ENCODE measurements at places on chromosomes 6 and 20.

- DNase-seq, result no peak
Measured at GRCh38 chr6:22149501-22150367, 147.1 kb downstream of the PRL start.

- DNase-seq, result no peak
Measured at GRCh38 chr20:17884307-17885003, 84.1 kb downstream of the SNX5 start.

GRCh38 chr6:128516514-128516898, 3.9 kb downstream of the PTPRK start:
- no peak for DNase-seq

DNA sequence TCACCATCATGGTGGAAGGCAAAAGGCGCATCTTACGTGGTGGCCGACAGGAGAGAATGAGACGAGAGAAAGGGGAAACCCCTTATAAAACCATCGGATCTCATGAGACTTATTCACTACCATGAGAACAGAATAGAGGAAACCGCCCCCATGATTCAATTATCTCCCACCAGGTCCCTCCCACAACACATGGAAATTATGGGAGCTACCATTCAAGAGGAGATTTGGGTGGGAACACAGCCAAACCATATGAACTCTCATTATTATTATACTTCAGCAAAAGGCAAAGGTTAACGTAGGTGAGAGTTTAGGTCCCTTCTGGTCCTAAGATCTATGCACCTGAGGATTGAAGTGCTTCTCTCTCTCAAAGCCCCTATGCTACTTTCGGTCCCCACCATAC, 2.4 kb upstream of the PFDN4 start:
- no peak for DNase-seq

GRCh38 chr6:71476371-71476770, 187.8 kb downstream of the OGFRL1 start:
- DNase-seq, result no peak

DNA sequence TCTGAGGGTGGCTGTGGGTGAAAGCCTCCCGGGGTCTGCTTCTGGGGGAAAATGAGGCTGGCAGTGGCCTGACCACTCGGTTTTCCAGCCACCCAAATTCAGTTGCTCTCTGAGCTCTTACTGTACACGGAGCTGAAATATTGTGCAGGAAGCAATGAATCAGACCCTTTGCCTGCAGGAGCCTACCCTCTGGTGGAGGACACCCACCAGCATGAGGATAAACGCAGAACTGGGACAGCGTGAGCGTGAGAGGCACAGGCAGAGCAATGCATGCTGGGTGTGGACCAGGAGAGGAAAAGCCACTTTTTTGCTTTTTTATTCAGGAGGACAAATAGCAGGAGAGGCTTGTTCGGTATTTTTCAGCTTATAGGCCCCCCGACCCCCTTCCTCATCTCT, 298.0 kb downstream of the QKI start:
- no peak for DNase-seq

- no peak for DNase-seq
Measured at GRCh38 chr20:15742627-15743026, 830.6 kb downstream of the KIF16B start.

GRCh38 chr20:11304795-11305194, 612.9 kb upstream of the BTBD3 start:
- DNase-seq, result no peak

DNA sequence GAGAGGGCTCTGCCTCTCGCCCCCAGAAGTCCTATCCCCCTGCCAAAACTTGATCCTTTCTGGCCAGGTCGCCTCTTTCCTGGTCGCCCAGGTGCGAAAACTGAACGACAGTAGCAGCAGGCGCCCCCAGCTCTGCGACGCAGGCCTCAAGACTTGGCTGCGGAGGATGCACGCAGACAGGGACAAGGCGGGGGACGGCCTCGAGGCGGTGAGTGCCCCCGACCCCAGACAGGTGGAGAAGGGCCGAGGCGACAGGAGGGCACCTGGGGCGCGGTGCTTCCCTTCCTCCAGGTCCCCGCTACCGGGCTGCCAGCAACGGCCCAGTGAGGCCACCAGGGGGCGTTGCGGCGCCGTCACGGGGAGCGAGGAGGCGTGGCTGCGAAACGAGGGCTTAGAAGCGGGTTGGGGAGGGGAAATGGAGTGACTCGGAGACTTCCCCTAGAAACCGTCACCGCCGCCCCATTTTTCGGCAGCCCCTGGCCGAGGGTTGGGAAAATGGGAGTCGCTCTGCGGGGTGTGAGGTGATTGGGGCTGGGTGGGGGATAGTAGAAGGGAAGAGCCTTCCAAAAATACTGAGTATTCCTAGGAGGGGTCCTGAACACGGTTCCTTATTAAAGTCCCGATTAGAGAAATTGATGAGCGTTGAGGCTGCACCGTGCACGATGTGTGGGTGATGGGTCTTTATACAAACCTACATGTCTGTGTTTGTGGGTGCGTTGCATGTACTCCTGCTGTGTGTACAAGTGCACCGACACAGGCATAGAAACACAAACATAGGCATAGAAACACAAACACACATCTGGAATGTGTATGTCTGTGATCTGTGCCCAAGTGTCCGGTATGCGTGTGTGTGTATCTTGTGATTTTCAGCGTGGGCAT, 44.6 kb downstream of the ARHGAP40 start:
- DNase-seq, result peak; percentile 86

GRCh38 chr6:54617730-54618129, 228.8 kb upstream of the FAM83B start:
- DNase-seq, result no peak

DNA sequence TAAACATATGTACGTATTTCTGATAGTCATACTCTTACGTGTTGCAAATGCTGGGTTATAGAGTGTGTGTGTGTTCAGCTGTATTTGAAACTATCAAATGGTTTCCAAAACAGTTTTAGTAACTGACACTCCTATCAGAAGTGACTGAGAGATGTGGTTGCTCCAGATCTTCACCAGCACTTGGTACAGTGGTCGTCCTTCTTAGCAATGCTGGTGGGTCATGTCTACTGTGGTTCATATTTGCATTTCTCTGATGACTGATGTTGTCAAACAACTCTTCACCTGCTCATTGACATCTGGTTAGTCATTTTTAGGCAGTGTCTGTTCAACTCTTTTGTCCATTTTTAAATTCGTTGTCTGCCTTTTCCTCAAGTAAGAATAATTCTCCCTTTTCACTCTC, 259.3 kb downstream of the KIF16B start:
- no peak for DNase-seq

- DNase-seq, result no peak
Measured at GRCh38 chr6:133992992-133993680, 40.1 kb downstream of the TBPL1 start.

GRCh38 chr6:170378502-170378901, 71.9 kb downstream of the FAM120B start:
- no peak for DNase-seq

- no peak for DNase-seq
Measured at GRCh38 chr6:30350524-30350923, 5.6 kb downstream of the RPP21 start.

- DNase-seq, result no peak
Measured at GRCh38 chr6:16967470-16967817, 134.4 kb upstream of the STMND1 start.

- DNase-seq, result peak; percentile 30
Measured at GRCh38 chr20:63553933-63554290, at the start of gene FNDC11. Gene FNDC11 (plus strand): TSS chr20:63554159. CDS start chr20:63555664, 1,505 bp downstream.

GRCh38 chr20:56249244-56249955, 868 bp downstream of the MC3R start:
- no peak for DNase-seq

GRCh38 chr6:156977527-156978291, 200.5 kb downstream of the ARID1B start:
- DNase-seq, result no peak

- DNase-seq, result no peak
Measured at GRCh38 chr6:30798494-30798893, 54.1 kb upstream of the IER3 start.

- DNase-seq, result no peak
Measured at GRCh38 chr6:44892579-44892978, 435.6 kb upstream of the RUNX2 start.

GRCh38 chr6:18422136-18422535, 35.0 kb downstream of the RNF144B start:
- DNase-seq, result no peak

GRCh38 chr6:42021847-42022754, 28.2 kb upstream of the TAF8 start:
- DNase-seq, result peak; percentile 61

GRCh38 chr20:62123450-62124118, 1.3 kb downstream of the LSM14B start:
- no peak for DNase-seq

DNA sequence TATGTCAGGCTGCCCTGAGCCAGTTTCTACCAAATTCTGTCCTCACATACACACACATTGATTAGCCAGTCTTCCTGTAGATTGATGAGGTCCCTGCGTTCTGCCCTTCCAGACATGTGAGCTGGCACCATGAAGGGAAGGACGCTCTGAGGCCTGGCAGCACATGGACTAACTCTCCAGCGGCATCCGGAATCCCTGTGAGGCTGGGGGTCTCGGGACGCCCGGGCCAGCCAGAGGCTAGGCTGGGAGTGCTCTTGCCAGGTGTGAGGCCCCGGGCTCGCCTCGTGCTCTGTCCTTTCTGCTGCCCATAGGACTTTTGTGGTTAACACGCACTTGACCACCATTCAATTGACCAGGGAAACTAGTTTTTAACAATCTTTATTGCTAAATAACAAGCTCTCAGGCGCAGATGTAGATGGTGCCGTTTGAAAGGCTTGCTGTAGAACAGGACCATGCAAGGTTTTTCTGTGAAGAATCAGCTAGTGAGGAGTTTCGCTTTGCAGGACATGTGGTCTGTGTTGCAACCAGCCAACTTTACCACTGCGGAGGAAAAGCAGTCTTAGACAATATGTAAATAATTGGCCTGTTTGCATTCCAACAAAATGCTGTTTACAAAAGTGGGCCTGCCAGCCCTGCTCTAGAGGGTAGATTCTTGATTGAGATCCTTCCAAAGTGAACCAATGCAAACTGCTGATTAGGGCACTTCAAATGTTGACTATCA, 29.3 kb downstream of the FOXF2 start:
- no peak for DNase-seq

GRCh38 chr20:37358366-37359150, 12.6 kb downstream of the SRC start:
- no peak for DNase-seq

GRCh38 chr6:61867635-61868034, 418.4 kb downstream of the KHDRBS2 start:
- DNase-seq, result no peak

Measured in activated CD4-positive, alpha-beta T cell treated with anti-CD3 and anti-CD28 coated beads, Interleukin-2, amount 50 U/mL, for 4 hours (primary cell).